ENCODE measurements at places on chromosomes 2 and 18.
A peak's percentile ranks its signal among the peaks of the same experiment; 100 is the strongest.

- DNase-seq = peak; percentile 56
Measured at GRCh38 chr18:3453540-3454364, 3.8 kb downstream of the TGIF1 start.

DNA sequence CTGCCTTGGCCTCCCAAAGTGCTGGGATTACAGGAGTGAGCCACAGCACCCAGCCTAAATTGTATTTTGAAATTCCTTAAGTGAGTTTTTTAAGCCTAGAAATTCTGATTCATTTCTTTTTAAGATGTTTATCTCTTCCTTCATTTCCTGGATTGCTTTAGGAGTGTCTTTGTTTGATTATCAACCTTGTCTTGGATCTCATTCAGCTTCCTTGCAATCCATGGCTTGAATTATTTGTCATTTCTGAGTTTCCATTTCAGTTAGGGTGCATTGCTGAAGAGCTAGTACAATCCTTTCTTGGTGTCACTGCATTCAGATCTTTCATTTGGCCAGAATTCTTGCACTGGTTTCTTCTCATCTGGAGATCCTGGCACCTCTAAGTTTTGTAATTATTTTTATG, 606.4 kb upstream of the ZNF804A start:
- DNase-seq = no peak

DNA sequence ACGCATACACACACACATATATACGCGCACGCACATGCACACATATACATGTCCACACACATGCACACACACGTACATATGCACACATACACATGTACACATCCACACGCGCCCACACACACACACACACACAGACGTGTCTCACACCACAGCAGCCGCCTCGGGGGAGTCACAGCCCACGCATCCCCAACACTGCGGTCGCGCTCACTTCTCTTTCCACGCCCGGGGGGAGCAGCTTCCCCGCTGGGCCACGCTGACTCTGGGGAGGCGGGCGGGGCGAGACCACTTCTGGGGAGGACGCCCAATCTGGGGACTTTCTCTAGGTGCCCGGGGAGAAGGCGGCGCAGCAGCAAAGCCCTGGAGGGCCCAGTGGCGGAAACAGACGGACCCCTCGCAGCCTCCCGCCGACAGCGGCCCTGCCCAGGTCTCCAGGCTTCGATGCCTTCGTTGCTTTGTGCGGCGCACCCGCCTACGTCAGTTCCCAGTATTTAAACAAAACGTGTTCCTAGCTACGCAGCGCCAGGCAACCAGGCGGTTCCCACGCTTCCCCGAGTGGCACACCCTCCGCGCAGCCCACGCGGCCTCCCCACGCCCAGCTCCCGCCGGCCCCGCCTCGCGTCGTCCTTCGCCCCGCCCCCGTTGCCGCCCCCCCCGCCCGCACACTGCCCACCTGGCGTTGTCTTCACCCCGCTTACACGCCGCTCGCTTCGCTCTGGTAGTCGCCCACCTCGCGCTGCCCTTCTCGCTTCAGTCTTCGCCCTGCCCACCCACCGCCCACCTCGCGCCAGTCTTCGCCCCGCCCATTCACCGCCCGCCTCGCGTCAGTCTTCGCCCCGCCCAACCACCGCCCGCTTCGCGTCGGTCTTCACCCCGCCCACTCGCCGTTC, 810 bp upstream of the RBFA start:
- peak; percentile 94 for DNase-seq

- DNase-seq = no peak
Measured at GRCh38 chr2:95031076-95031725, 5.7 kb downstream of the MAL start.

GRCh38 chr2:233213011-233213410, 38.5 kb upstream of the ATG16L1 start:
- DNase-seq = no peak

DNA sequence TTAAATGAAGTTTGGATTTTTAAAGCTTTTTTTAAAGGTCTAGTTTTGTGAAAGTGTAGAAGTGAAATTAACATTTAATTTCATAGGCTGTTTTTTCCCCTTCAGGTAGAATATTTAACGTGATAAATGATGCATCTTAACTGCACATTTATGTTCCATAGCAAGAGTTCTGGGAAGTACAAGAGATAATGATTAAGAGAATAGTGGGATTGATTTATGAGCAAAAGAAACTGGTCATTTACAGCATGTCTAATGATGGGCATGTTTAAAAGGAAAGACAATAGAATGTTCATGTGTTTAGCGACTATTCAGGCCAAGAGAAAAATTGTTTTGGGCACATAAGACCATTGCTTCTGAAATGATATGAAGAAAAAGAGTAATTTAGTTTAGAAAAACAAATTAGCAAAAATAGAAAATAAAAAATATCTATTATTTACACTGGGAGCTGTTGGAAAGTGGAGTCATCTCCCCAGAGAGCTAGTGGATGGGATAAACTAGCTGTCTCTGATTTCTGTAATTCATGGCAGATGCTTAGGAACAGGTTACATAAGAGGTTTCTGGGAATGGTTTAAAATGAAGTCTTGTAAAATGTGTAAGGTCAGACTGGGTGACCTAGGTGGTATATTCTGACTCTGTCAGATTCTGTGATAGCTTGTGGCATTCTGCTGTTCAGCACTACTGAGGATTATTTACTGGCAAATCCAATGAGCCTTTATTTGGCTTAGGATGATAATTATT, 60.7 kb downstream of the WDR7 start:
- DNase-seq = no peak

All from hematopoietic multipotent progenitor cell treated with erythropoietin and hydrocortisone succinate and interleukin-3 and kit ligand, for 8 days (in vitro differentiated cells).